Activated T-helper 1 cell treated with anti-CD3 and anti-CD28 coated beads, Interleukin-12 subunit alpha, Interleukin-12 subunit beta, Interleukin-2, Interleukin-4 antibody, amounts not matched to agents 30 ng/mL and 10 ng/mL and 1 ng/mL, durations not matched to agents 14 hours and 24 hours and 36 hours (primary cell): ENCODE measurements at places on chromosomes 11 and 22.
A peak's percentile ranks its signal among the peaks of the same experiment; 100 is the strongest.

DNA sequence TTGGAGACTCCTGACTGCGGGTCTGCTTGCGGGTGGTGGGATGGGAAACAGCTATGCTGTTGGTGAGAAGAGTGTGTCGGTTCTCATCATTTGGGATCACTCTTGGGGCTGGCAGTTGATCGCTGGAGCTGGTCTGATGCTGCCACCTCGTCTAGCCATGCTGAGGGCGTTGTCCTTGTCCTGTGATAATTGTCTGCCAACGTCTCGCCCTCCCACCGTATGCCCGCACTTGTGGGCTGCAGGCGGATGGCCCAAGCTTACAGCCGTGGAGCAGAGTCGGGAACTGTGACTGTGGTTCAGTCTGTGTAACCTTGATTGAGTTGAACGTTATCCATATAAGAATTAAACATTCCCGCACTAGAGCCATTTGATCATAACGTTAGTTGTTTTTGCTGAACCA is 204.4 kb downstream of the TBC1D22A start:
- H3K4me1 ChIP-seq, result peaks cover 22% of the 10 kb centered on the region
- no peak overlapping the region for H3K27ac ChIP-seq
- no peaks in the 10 kb centered on the region for H3K27me3 ChIP-seq
- DNase-seq, result no peak
- no peaks in the 10 kb centered on the region for H3K36me3 ChIP-seq
- no peak overlapping the region for H3K4me3 ChIP-seq

DNA sequence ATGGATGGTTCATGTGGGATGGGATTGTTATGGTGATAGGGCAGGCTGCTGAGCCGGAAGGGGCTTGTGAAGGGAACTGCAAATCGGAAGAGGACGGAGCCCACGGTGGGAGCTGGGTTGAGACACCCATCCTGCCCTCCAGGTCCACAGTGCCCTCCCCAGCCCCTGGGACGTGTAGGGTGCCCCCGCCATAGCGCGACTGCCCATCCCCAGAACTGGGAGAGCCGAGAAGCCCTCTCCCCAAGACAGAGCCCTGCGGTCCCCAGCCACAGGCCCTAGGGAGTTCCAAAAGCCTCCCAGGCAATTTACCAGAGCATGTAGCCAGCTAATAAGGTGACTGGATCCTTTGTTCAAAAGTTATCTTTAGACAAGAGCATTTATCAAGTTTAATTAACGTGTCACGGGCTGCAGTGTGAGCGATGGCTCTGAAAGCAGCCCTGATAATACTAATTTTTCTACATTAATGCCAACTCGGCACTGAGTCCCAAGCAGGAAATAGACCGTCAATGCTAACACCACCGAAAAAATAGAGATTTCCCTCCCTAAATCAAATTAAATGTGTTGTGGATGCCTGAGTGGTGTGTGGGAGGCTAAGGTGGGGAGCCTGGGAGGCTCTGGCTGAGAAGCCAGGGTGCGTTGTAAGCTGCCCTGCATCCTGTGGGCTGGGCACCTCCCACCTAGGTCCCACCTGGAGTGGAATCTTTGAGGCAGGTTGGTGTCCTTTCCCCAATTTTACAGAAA is 76.8 kb upstream of the RTL6 start:
- no peaks in the 10 kb centered on the region for H3K4me1 ChIP-seq
- peaks cover 3% of the 10 kb centered on the region for H3K27me3 ChIP-seq
- H3K27ac ChIP-seq, result no peak overlapping the region
- no peak for DNase-seq

GRCh38 chr11:44684859-44685281 is 41.9 kb upstream of the TSPAN18 start:
- DNase-seq, result no peak
- no peak overlapping the region for H3K27ac ChIP-seq
- peaks cover 7% of the 10 kb centered on the region for H3K36me3 ChIP-seq
- H3K4me3 ChIP-seq, result no peak overlapping the region
- H3K4me1 ChIP-seq, result peaks cover 48% of the 10 kb centered on the region

- H3K27ac ChIP-seq, result peak overlapping the region; percentile 71
- peaks cover 35% of the 10 kb centered on the region for H3K36me3 ChIP-seq
- DNase-seq, result no peak
- H3K4me1 ChIP-seq, result peaks cover 36% of the 10 kb centered on the region
- peaks cover 3% of the 10 kb centered on the region for H3K27me3 ChIP-seq
Measured at GRCh38 chr11:65651589-65652510, 10.9 kb downstream of the RELA start.

DNA sequence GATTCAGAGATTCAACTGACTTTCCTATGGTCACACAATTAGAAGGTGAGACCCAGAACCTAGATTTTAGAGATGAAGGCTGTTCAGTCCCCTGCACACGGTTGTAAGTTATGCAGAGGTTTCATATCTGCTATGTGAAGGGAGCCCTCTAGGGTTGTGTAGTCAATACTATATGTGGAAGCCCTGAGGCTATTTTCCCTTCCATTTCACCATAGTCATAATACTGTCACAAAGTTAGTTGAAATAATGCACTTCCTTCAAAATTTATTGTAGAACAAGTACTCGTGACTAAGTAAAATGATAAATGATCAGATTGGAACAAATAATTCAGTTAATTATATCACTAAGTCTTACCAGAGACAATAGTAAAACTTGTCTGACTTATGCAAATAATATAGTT is 48.8 kb downstream of the ENDOD1 start:
- DNase-seq, result no peak
- H3K27me3 ChIP-seq, result peaks cover 8% of the 10 kb centered on the region
- H3K4me3 ChIP-seq, result no peak overlapping the region

DNA sequence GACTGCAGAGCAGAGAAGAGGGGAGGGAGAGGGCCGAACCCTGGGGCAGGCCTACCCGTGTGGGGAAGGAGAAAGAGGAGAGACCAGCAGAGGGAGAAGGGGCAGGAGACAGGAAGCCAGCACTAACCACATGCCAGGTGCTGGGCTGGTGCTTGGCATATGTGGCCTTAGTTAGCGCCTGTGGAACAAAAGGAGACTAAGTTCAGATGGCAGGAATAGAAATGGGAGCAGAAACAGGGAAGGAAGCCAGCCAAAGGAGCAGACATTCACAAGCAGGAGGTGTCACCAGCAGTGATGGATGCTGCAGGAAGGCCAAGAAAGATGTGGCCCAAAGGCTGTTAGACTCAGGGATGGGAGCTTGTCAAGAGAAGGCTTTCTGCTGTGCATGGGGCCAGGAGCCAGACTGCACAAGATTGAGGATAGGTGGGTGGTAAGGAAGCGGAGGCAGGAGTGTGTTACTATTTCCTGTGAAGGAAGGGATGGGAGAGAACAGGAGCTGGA is 26.7 kb downstream of the TREH start:
- no peak overlapping the region for H3K4me3 ChIP-seq
- H3K4me1 ChIP-seq, result peaks cover 6% of the 10 kb centered on the region
- H3K27ac ChIP-seq, result no peak overlapping the region
- peaks cover 6% of the 10 kb centered on the region for H3K27me3 ChIP-seq
- DNase-seq, result no peak

DNA sequence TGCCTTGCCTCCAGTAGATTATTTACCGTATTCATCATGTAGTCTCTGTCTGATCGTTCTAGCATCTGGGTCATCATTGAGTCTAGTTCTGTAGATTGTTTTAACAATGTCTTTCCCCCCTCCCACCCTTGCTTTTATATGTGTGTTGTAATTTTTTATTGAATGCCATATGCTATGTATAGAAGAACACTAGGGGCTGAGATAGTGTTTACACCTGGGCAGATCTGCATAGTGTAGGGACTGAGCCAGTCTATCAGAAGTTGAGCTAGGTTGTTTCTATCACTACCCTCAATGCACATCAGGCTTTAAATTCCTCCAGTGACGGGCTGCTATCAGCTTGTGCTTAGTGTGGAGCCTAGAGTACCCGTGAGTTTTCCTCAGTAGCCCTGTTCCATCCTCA is 61.6 kb downstream of the KREMEN1 start:
- no peak for DNase-seq
- H3K36me3 ChIP-seq, result no peaks in the 10 kb centered on the region
- H3K27me3 ChIP-seq, result peaks cover 17% of the 10 kb centered on the region
- H3K4me1 ChIP-seq, result no peaks in the 10 kb centered on the region
